Left cardiac atrium (tissue), 4 donors: ENCODE measurements at places on chromosomes 3 and 15.

DNA sequence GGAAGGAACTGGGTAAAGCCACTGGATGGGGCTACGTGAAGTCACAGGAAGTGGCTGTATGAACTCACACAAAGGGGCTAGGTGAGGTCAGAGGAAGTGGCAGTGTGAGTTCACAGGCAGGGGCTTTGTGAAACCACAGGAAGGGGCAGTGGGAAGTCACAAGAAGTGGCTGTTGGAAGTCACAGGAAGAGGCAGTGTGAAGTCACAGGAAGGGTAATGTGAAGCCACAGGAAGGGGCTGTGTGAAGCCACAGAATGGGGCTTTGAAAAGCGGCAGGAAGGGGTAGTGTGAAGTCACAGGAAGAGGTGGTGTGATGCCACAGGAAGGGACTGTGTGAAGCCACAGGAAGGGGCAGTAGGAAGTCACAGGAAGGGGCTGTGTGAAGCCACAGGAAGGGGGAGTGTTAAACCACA, 34.6 kb downstream of the GASK1A start:
- no peak for DNase-seq

DNA sequence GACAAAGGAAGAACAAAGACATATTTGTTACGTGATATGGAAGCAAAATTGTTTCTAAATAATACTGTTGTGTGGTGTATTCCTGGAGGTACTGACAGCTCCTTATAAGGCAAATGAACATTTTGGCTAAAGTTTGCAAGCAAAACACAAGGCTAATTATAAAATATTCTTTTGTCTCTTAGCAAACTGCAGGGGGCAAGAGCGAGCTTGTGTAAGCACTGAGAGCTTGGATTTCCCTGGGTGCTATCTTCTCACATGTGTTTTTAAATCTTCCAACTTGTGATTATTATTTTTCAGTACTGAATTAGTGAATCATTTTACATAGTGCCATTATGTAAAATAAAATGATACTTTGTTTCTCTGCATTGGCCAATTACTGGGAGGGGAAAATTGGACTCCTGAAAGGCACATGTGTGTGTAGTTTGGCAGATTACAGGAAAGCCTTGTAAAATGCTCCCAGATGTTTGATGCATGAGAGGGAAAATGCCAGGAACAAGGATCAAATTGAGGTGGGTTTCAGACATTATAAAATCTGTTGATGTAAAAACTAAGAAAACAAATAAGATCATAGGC, 611.5 kb downstream of the AGBL1 start:
- DNase-seq: no peak

GRCh38 chr3:153614563-153614962, 452.5 kb downstream of the RAP2B start:
- no peak for DNase-seq

DNA sequence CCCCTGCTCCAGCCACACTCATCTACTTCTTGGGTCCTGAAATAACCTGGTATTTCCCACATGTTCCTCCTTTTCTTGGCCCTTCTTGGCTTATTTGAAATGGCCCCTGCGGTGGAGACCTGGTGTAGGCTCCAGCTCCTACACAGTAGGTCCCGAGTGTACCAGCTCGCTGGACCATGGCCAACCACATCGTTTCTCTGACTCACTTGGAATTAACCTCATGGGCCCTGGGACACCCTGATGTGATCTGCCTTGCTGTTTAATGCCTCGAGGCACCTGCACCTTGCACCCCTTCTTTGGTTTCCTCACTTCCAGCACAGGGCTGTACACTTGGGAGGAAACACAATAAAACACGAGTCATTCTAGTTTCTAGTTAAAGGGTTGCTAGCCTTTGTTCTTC, 60.3 kb downstream of the FEM1B start:
- no peak for DNase-seq

DNA sequence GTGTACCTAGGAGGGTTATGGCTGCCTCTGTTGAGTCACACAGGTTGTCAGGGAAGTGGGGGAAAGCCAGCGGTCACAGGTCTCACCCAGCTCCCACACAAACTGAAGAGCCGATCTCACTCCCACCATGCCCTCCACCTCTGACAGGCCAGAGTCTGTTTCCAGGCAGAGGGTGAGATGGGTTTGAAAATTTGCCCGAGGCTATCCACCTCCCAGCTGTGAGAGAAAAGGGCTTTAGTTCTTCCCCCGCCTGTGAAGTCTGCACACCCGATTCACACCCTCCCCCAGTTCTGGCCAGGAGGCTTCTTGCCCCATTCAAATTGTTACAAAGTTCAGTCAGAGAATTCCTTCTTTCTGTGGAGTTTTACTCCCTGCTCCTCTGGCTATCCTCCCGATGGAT, 446.9 kb downstream of the EDEM1 start:
- no peak for DNase-seq

GRCh38 chr3:19749448-19750017, 184.5 kb downstream of the EFHB start:
- DNase-seq: no peak

DNA sequence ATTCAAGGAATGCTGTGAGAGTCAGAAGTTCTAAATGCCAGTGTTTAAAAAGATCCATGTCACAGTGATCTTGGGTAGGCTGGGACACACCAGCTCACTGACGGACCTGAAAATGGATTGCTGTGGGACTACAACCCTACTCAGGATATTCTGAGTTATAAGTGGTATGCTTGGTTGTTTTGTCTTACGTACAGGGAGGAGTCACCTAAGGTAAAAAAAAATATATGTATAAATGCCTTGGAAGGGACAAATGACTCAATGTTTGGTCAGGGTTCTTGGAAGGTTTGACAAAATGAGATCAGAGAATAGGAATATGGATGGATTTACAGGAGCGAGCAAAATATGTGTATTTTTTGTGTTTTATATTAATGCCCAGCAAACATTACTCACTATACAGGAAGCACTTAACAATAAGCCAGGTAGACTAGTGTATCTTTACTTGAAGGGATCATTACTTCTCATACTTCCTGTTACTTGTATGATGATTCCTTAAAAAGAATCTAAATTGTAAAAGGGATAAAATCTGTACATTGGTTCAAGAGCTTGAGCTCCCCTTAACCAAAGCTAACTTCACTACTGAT, 767.3 kb downstream of the GBE1 start:
- no peak for DNase-seq

- no peak for DNase-seq
Observed at GRCh38 chr15:31316135-31316795, 10.4 kb upstream of the KLF13 start.

GRCh38 chr3:101823525-101823924, 25.8 kb upstream of the NFKBIZ start:
- DNase-seq: no peak

DNA sequence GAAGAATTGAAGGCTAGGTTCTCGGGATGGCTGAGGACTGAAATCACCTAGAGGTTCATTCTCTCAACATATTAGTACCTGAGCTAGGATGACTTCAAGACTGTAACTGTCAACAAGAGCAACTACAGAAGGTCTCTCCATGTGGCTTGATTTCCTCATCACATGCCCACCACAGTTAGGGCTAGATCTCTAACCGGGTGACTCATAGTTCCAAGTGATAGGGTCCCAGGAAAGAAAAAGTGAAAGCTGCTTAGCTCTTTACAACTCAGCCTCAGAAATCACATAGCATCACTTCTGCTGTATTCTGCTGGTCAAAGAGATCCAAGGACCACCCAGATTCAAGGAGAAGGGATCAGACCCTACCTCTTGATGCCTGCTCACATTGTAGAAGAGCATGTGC, 165.4 kb upstream of the AGTR1 start:
- no peak for DNase-seq

DNA sequence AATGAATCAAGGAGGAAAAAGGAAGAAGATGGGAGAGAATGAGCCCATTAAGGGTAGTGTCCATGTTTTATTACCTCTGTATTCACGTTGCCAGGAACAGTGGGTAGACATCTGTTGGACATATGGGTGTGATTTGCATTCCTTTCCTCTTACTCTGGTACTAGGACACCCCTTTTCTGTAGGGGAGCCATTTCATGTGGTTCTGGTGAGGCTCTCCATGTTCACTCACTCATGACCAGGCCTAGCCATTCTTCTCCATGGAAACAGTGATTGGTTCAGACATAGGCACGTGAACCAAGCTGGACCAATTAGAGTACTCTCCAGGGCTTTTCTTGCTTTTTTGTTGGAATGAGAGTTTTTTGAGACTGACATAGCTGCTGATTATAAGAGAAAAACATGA, 39.6 kb upstream of the PDCD6IP start:
- DNase-seq: no peak

DNA sequence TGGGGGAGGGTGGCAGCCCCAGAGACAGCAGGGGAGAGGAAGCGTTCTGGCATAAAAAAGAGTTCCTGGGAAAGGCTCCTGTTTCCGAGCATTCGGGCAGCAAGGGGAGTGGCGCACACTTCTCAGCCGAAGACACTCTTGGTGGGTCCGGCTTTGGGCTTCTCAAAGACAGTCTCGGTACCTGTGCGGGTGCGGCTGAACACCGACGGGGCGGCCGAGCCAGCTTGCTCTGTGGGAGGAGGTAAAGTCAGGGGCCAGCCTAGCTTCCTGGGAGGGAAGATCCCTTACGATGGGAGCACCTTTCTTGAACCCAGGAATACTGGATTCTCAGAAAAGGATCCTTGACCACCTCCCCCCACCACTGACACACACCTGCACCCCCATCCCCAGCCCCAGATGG, 1.6 kb downstream of the MUSTN1 start:
- DNase-seq: no peak

GRCh38 chr3:177597311-177598096, 400.2 kb upstream of the TBL1XR1 start:
- peak; percentile 36 for DNase-seq

DNA sequence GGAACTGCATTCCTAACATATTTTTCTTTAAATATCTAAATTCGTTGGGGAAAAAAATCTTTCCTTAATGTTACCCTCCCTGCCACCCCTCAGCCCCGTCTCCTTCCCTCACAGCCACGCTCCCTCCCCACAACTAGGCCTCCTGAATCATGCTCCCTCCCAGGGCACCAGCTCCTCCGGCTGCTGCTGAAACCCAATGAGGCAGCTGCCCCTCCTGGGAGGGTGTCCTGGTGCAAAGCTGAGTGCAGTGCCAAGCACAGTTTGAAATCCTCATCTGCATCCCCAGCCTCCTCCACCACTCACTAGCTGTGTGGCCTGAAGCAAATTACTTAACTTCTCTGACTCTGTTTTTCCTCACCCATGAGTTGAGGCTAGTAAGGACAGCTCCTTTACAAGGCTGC, 2.7 kb upstream of the NR2E3 start:
- no peak for DNase-seq

DNA sequence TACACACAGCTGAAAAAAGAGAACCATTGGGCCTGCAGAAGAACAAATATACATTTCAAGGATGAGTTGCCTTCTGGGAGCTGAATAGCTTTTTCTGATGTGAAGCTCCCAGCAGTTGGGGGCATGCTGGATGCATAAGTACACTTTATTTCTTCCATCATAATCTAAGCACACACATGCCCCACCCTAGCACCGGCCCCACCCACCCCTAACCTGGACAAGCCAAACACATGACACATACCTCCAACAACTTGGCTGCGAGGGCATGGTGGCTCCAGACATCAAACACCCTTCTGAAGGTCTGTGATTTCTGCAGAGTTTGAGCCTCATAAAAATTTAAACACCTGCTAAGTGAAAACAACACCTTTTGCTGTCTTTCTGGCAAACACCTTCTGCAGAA, 307.2 kb upstream of the TRIM42 start:
- DNase-seq: no peak

DNA sequence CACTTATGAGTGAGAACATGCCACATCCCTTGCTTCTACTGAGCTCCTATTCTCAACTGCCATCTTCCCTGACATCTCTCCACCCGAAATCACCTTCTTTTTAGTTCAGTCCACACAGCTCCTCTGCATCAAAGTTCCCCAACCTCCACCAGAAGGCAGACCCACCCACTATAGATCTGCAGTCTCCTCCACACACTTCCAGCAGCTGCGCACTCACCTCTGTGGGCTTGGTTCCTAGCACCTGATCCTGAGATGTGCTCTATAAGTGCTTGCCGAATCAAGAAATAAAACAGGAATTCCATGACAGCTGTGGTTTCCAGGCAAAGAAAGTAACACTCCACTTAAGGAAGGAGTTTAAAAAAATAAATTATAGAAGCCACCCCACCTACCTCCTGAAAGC, 85.4 kb downstream of the TRANK1 start:
- DNase-seq: no peak

- DNase-seq: no peak
Observed at GRCh38 chr3:86923071-86923491, 67.9 kb downstream of the VGLL3 start.

GRCh38 chr15:85313339-85313738, 67.1 kb upstream of the AKAP13 start:
- no peak for DNase-seq

GRCh38 chr3:16426029-16426400, 87.5 kb downstream of the RFTN1 start:
- no peak for DNase-seq

DNA sequence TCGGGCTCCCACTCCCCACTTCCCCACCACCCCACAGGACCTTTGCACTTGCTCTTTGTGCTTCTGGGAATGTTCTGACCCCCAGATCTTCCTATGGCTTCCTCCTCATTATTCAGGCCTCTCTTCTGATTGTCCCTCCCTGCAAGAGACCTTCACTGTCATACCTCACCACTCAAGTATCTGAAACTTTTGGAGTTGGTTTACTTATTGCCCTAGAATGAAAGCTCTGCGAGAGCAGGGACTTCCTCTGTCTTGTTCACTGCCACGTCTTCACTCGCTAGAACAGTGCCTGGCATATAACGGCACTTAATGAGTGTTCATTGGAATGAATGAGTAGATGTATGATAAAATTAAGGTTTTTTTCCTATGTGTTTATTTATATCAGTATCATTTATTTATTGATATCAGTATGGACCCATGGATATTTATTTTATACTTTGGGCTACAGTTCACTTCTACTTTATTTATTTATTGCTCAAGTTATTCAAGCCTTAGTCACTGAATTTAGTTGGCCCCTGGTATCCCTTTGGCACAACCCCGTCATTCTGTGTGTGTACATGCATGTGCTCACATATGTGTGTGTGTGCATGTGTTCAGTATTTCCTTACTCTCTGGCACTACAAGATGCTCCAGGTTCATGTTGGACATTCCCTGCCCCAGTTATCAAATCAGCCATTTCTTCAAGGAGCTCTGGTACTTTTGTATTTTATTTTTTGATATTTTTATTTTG, 197.6 kb downstream of the THSD4 start:
- no peak for DNase-seq

GRCh38 chr3:178420033-178420432, 116.2 kb upstream of the KCNMB2 start:
- DNase-seq: no peak
